Upper lobe of left lung (tissue), 6 donors: ENCODE measurements at places on chromosomes 5 and 9. TPM values are rescaled to one million over a fixed set of nuclear protein-coding genes. Genes with fewer than 3 reads are reported as not detected.
A peak's percentile ranks its signal among the peaks of the same experiment; 100 is the strongest.

- peaks cover 3% of the 10 kb centered on the region for H3K4me1 ChIP-seq
- DNase-seq: no peak
- H3K27ac ChIP-seq: no peak overlapping the region
Observed at GRCh38 chr9:4805191-4805918, 12.6 kb downstream of the RCL1 start.

DNA sequence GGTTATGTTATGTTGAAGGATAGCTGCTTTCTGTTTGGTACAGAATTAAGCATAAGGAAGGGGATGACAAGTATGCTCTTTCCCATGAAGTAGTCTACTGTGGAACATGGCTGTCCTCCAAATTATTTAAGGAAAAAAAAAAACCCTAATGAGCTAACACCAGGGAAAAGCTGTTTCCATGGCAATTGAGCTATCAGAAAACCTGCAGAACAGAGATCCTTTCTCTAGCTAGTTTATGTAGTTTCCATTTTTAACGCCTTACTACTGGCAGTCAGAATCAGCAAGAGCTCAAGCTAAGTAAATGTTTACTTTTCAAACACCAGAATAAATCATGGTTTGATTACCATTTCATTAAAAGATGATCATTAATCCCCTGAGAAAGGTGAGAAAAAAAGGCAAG lies 287.4 kb upstream of the TARS1 start:
- DNase-seq: no peak
- no peak overlapping the region for H3K4me3 ChIP-seq

DNA sequence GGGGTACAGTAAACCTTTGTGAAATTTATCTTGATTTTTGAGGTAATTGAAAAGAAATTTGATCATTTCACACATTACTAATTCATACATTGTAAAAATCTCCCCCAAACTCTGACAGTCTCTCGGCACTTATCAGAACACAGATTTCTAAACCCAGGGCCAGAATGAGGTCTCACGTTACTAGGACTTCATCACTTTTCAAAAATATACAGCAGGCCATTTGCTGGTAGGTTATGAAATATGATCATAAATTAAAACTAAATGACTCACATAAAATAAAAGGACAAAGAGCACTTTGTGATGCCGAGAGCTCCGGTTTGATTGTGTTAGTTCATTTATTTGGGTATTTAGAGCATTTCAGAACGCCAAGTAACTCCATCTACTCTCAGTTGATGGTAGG lies 17.0 kb downstream of the MSX2 start:
- H3K4me3 ChIP-seq: no peak overlapping the region
- H3K27ac ChIP-seq: no peak overlapping the region
- H3K4me1 ChIP-seq: no peaks in the 10 kb centered on the region

- DNase-seq: no peak
- H3K36me3 ChIP-seq: no peaks in the 10 kb centered on the region
- H3K27me3 ChIP-seq: no peaks in the 10 kb centered on the region
- H3K4me3 ChIP-seq: no peak overlapping the region
- H3K4me1 ChIP-seq: peaks cover 30% of the 10 kb centered on the region
- H3K27ac ChIP-seq: peak overlapping the region; percentile 20
Observed at GRCh38 chr5:172743112-172743959, 27.7 kb downstream of the DUSP1 start.

DNA sequence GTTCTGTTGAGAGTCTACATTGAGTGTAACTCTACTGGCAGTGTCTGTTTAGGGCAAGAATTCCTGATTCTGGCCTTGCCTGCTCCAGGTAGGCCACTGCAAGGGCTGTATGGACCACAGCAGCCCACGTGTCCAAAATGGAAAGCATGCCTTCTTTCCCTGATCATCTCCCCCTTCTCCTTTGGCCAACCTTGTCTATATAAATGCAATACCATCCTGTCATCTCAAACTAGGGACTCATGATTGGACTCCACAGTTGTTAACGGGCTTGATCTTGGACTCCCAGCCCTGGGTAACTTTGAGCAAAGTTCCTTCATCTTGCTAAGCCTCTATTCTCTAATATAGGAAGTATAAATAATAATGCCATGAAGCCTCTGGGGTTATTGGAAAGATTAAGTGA lies 533.6 kb downstream of the BNC2 start:
- no peaks in the 10 kb centered on the region for H3K27me3 ChIP-seq
- DNase-seq: no peak
- no peak overlapping the region for H3K4me3 ChIP-seq
- no peaks in the 10 kb centered on the region for H3K36me3 ChIP-seq
- no peaks in the 10 kb centered on the region for H3K4me1 ChIP-seq
- no peak overlapping the region for H3K27ac ChIP-seq

DNA sequence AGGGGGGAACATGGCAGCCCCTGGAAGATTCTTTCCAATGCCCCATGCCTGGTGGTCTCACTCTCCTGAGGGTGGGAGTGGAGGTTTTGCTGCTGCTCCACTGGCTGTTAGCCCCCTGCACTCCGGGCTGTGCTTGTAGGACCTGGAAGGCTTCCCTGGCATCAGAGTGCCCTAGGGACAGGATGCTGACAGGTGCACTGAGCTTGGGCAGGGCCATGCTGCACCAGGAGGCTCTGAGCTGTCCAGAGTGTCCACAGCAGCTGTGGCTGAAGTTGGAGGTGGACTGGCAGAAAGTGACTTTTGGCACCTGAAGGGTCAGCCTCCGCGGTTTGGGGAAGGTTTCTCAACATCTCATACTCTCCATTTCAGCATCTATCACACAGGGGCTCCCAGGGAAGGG lies 249.1 kb downstream of the GADD45G start:
- no peaks in the 10 kb centered on the region for H3K36me3 ChIP-seq
- H3K4me1 ChIP-seq: peaks cover 8% of the 10 kb centered on the region
- no peak overlapping the region for H3K4me3 ChIP-seq
- no peaks in the 10 kb centered on the region for H3K27me3 ChIP-seq
- DNase-seq: no peak
- H3K27ac ChIP-seq: no peak overlapping the region

GRCh38 chr9:29730163-29730562 lies 2156.9 kb upstream of the C9orf72 start:
- H3K4me3 ChIP-seq: no peak overlapping the region
- DNase-seq: no peak
- no peaks in the 10 kb centered on the region for H3K36me3 ChIP-seq
- H3K27me3 ChIP-seq: no peaks in the 10 kb centered on the region
- H3K27ac ChIP-seq: no peak overlapping the region

DNA sequence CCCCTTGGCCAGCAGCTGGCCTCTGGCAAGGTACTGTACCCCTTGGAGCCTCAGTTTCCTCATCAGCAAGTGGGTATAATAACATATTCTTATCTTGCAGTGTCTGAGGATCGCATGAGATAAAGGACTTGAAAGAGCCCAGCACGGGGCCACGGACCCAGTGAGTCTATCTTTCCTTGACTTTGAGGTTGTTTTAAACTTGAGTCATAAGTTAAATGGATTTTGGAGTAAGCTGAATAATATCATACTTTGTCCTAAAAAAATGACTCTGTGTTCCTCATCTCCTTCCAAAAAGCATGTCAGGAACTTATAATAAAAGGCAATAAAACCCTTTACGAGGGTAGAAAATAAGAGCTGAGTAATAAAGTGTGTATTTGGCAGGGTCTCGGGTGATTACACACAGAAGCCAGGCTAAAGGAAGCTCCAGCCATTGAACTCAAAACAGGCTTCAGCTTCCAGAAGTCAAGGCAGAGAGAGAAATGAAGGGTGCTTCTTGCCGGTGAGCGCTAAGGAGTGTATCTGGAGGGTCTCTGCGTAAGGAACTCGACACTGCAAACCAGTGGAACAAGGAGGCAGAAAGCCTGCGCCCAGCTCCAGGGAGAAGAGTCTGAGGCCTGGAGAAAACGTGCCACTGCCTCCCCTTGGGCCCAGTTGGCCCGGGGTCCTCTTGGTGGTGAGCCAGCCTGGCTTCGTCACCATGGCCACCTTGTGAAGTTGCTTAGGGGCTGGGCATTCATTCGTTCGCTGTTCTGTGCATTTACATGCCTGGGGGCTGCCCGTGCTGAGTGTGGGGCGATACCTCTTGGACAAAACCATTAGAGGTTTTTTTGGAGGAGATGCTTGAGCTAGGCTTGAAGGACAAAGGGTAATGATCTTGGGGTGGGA lies 72.4 kb upstream of the PHYKPL start:
- H3K4me1 ChIP-seq: no peaks in the 10 kb centered on the region
- no peaks in the 10 kb centered on the region for H3K36me3 ChIP-seq
- no peak overlapping the region for H3K4me3 ChIP-seq
- no peak overlapping the region for H3K27ac ChIP-seq

DNA sequence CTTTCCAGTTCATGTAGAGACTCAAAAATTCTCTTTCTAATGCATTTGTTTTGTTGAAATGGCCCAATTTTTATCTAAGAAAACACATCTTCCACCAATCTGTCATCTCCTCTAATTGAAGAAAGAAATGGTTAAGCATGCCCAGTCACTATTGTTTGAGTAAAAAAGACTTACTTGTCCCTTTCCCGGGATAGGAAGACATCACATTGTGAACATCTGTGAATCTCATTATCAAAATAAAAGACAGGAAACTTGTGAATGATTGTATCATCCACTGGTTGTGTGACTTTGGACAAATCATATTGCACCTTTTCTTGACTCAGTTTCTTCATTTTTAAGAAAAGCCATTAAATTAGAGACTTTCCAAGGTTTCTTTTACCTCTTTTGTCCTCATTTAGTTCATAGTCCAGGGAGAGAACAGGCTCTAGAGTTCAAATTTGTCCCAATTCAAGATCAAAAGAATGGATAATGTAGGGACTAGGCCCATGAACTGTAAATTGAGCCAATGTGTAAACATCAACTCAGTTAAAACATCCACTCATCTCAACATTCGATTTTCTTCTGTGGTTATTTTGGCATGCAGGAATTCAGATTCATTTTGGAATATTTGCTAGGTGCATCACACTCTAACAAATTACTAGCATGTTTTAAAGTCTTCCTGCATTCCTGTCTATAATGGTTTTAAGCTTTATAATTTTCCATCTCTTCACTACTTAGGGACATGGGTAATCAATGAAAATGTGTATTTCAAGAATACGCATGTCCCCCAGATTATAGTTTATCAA lies 838.0 kb upstream of the WWC1 start:
- DNase-seq: no peak
- no peaks in the 10 kb centered on the region for H3K27me3 ChIP-seq
- H3K4me3 ChIP-seq: no peak overlapping the region
- H3K27ac ChIP-seq: no peak overlapping the region
- no peaks in the 10 kb centered on the region for H3K4me1 ChIP-seq
- no peaks in the 10 kb centered on the region for H3K36me3 ChIP-seq

Gene LMX1B
- total RNA-seq: not detected

Gene HMGXB3
- 40.1 TPM for total RNA-seq

Gene CAMK4
- 2.2 TPM for total RNA-seq

Gene IFNB1
- total RNA-seq: not detected
